ENCODE measurements at places on chromosomes 11 and 22.
A peak's percentile ranks its signal among the peaks of the same experiment; 100 is the strongest.

- no peak for DNase-seq
These were observed 45.3 kb downstream of the PC start for GRCh38 chr11:66912911-66913310.

- DNase-seq: no peak
These were observed 265.8 kb upstream of the POU2AF2 start for GRCh38 chr11:110979696-110980095.

DNA sequence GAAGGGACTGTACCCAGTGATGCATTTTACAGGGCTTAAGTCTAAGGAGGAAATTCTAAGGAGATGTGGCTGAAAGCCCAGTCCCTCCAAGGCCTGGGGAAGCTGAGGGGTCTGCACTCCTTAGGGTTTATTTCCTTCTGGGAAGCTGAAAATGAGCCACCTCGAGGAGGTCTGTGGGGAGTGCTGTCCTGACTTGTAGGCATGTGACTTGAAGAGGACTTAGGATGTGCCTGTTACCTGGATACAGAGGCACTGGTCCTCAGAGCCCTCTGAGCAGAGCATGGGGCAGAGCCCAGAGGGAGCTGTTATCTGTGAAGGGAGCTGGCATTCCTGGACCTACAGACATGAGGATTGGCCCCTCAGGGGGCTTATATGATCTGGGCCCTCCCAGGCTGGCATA is 77.1 kb downstream of the TP53I11 start:
- DNase-seq: no peak

GRCh38 chr11:85752201-85752889 is 58.6 kb downstream of the SYTL2 start:
- no peak for DNase-seq

DNA sequence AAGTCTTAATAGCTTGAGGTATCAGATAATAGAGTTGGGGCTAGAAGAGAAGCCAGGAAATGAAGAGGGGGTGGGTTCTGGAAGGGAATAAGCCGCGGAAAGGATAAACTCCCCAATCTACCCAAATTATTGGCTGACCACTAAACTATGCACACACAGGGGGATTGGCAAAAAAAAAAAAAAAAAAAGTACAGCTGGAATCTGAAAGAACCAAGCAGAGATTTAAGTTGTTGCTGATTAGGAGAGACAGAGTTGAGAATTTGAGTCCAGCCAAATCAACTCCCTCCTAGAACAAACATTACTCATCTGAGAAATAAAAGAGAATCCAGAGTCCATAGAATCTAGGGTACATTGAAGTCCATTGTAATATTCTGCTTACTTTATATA is 134.9 kb downstream of the CCDC81 start:
- DNase-seq: no peak

GRCh38 chr22:29002603-29003002 is 59.0 kb downstream of the C22orf31 start:
- no peak for DNase-seq

DNA sequence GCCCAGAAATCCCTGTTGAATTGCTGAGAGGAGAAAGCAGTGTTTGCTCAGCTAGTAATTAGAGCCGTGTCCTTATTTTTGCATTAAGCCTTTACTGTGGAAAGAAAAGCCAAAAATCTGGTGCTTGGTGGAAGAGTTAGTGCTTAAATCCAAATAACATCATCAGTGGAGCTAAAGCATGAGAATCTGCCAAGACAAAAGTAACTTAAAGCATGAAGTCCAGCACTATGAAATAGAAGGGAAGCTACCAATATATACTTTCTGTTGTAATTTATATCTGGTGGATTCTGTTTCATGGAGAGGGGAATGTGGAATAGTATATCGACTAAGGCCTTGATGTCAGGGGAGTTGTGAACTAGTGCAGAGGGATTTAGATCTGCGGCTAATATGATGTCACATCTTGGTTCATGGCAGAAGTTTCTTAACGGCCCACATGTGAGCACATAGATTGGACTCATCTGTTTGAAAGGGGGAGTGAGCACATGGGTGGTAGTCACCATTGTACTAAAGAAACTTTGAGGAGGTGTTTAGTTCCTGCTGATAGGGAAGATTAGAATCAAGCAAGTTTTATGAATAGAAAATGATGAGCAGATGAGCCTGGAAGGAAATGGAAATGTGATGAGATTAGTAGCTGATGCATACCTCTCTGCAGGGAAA is 224.4 kb upstream of the MTNR1B start:
- DNase-seq: no peak

DNA sequence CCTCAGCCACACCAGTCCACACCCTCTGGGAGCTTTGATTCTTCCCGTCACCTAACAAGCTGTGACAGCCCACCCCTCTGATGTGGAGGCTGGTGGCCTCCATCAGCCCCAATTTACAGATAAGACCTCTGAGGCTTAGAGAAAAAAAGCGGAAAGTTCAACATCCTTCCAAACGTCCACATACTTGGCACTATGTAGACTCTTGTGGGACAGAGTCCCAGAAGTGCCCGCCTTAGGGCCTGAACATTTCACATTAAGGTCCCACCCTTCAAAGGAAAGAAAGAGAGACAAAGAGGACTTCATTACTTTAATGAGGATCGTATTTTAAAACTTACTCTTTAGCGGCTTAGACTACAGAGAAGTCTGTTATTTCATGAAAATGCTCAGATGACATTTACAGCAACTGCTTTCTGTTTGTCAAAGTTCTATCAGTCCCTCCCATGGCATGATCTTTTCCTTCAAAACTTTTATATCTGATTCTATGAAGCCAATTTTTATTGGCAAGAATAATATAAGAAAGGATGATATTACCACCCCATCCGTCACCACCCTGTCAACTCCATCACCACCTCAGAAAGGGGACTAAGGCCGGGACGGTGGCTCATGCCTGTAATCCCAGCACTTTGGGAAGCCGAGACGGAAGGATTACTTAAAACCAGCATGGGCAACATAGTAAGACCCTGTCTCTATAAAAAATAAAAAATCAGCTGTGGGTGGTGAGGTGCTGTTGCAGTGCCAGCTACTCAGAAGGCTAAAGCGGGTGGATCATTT is 15.7 kb upstream of the SCGB1A1 start:
- DNase-seq: no peak

DNA sequence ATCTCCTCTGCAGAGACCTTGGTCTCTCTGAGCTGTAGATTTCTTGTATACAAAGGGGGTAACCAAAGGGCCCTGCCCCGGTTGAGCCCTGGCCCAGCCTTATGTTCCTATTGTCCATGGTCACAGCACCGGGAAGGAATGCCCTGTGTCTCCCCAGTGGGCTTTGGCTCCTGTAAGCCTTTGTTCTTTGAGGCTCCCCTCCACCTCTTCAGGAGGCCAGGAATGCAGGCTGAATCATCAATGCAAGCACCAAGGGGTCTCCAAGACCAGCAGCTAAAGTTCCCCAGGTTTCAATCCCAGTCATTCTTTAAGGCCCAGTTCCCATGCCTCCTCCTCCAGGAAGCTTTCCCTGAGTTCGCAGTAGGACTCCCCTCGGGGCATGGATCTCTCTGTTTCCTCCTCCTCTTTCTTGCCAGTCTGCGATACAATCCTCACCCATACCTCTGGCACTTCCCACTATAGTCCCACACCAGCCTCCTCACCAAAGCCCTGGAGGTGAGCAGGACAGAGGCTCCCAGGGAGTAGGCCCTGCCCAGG is 29.2 kb upstream of the KLHL35 start:
- DNase-seq: no peak

- peak; percentile 56 for DNase-seq
These were observed 1.9 kb downstream of the MUC5B start for GRCh38 chr11:1224491-1225385.

DNA sequence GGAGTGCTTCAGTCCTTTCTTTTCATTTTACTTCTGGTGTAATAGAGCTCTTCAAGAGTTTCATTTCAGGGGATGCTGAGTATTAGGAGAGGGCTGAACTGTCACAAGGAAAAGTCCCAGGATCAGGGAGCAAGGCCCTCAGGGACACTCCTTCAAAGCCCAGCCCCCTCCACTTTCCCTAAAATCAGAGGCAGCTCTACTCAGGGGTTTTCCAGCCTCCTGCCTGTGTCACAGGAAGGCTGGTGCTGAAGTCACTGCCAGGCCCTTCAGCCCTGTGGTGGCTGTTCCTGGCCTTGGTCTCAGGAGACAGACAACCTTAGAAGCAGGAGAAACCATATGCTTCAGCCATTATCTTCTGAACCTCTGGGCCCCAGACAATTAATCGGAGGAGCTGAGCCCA is 36.4 kb upstream of the KIRREL3 start:
- no peak for DNase-seq

DNA sequence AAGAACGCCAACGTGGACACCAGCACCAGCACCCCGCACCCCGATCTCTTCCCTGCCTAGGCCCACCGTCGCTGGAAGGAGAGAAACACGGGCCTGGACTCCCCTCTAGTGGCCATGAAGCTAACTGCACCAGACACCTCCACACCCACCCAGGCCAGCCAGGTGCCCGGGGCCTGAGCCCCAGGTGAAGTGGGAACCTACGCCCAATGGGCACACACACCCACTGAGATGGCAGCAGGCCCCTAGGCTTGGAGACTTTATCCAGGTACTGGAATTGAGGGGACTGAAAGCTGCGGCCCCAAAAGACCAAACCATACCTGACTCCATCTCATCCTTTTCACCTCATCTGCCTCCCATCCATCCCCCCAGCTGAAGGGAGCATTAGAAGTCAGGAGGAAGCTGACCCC is 81.0 kb downstream of the BUD13 start:
- no peak for DNase-seq

DNA sequence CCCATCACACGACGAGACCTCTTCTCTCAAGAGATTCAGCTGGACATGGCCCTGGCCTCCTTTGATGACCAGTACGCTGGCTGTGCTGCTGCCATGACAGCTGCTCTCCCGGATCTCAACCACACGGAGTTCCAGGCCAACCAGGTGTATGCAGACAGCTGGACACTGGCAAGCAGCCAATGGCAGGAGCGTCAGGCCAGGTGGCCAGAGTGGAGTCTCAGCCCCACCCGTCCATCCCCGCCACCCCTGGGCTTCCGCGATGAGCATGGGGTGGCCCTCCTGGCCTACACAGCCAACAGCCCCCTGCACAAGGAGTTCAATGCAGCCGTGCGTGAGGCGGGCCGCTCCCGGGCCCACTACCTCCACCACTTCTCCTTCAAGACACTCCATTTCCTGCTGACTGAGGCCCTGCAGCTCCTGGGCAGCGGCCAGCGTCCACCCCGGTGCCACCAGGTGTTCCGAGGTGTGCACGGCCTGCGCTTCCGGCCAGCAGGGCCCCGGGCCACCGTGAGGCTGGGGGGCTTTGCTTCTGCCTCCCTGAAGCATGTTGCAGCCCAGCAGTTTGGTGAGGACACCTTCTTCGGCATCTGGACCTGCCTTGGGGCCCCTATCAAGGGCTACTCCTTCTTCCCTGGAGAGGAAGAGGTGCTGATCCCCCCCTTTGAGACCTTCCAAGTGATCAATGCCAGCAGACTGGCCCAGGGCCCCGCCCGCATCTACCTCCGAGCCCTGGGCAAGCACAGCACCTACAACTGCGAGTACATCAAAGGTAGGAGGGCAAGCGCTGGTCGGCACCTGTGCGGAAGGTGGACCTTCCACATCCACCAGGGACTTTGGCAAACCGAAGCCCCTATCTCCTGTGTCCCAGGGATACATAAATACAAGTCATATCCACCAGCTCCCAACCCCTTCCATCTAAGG is 11.3 kb downstream of the CHRNA10 start:
- no peak for DNase-seq

DNA sequence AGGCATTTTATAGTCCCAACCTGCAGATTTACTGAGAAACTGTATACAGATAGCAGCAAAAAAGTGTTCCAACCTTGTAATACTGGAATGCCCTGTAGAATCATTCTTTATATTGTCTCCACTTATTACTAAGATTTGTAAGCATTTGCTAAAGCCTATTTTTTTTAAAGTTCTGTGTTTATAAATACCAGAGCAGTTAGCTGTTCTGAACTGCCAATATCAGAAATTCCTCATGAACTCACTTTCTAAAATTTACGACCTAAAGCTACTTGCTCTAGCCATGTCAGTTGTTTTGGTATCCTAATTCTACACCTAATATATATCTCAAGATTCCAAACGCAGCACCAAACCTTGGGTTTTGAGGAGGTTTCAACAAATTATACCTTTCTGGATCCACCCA is 103.2 kb downstream of the C11orf65 start:
- no peak for DNase-seq

- DNase-seq: no peak
These were observed 35.4 kb downstream of the HORMAD2 start for GRCh38 chr22:30115705-30116104.

DNA sequence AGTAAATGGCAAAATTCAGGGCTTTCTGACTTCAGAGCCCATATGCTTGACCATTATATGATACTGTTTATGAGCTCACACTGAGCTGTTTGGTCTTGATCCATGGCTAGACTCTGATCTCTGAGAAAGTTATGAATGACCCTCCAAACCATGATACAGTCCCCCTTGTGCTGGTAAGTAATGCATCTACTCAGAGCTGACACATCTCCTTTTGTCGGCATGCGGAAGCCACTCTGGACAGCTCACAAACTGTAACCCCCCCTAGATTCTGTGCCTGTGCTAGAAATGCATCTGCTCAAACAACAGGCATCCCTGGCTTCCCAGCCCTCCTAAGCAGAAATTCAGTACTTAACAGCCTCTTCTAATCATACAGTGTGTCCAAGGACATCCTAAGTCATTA is 150.8 kb upstream of the RAG2 start:
- DNase-seq: no peak

DNA sequence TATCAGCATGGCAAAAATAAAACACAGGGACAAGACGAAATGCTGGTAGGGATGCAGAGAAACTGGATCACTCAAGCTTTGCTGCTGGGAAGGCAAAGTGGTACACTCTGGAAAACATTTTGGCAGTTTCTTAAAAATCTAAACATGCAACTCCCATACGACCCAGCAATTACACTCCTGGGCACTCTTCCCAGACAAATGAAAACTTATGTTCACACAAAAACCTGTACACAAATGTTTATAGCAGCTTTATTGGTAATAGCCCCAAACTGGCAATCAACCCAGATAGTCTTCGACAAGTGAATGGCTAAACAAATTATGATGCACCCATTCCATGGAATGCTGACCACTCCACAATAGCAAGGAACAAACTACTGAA is 35.8 kb upstream of the PRR5 start:
- DNase-seq: no peak

DNA sequence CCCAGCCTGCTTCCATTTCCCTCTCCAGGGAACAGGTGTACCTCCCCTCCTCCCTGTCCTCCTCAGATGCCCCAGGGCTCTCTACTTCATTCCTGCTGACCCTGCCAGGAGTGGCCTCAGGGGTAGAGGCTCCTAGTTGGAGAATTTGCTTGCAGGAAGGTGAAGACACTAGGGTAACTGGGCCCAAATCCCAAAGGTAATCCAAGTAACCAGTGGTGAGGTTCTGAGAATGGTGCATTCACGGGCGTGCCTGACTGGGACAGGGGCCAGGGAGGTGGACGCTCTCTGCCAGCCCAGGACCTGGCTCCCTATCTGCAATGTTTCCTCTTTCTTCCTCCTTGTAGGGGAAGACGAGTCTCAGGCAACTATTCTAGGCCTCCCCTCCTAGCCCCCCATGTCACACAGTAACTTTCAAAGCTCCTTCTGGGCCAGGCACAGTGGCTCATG is 2.9 kb downstream of the SLC35C1 start:
- no peak for DNase-seq

- peak; percentile 71 for DNase-seq
These were observed 35.5 kb downstream of the PIWIL4 start for GRCh38 chr11:94602430-94603372.

GRCh38 chr11:131832079-131832478 is 461.7 kb downstream of the NTM start:
- DNase-seq: no peak
